ENCODE measurements at places on chromosomes 13 and 19.

DNA sequence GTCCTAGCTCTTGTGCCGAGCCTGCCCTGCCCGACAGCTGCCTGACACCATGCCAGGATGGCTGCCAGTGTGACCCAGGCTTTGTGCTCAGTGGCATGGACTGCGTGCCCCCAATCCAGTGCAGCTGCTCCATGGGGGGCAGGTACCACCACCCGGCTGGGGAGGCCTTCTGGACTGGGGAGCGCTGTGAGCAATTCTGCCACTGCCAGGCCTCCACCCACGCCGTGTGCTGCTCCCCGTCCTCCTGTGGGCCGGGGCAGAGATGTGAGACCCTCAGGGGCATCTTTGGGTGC lies 9.4 kb upstream of the FXYD3 start:
- no peak for DNase-seq

- DNase-seq = no peak
These were observed 27.6 kb upstream of the NEK3 start for GRCh38 chr13:52187029-52187423.

DNA sequence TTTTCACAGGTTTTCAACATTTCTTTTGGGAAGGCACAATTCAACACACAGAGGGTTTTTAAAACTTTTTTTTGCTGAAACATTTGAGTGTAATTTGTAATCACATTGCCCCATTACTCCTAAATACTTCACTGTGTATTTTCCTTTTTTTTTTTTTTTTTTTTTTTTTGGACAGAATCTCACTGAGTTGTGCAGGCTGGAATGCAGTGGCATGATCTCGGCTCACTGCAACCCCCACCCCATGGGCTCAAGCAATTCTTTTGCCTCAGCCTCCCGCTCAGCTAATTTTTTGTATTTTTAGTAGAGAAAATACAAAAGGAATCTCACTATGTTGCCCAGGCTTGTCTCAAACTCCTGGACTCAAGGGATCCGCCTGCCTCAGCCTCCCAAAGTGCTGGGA lies 14.8 kb upstream of the DNAJC15 start:
- DNase-seq = no peak

DNA sequence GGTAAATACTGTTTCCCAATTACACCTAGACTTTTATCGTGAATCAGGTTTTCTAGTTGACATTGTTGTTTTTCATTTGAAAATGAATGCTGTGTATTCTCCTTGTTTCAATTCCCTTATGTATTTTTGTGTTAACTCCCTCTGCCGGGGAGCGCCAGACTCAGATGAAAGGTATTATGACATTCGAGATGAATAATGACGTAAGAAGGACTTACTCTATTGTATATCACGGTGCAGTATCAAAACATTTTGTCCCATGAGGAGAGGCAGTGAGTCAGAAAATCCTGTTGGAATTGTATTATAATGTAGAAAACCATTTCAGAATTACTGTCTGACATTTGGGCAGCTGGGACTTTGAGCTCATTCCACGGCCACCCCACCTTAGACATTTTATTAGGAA lies 61.6 kb downstream of the LRCH1 start:
- no peak for DNase-seq

DNA sequence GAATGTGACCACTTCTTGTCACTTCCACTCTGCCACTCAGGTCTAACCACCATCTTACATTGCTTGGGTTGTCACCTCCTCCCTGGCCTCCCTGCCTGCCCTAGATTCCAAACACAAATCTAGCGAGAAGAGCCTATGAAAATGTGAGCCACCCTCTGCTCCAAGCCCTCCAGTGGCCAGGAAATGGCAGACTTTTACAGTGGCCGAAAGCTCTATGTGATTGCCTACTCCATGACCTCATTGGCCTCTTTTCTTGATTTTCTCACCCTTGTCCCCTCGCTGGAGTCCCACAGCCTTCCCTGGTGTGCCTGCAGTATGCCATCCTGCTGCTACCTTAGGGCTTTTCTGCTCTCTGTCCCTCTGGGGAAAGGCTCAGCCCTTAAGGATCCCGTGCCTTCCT lies 84.2 kb downstream of the LRCH1 start:
- no peak for DNase-seq

- DNase-seq = no peak
These were observed 437 bp downstream of the EPOR start for GRCh38 chr19:11383706-11384048.

- peak; percentile 51 for DNase-seq
These were observed 6.6 kb downstream of the EPS8L1 start for GRCh38 chr19:55082020-55082851.

DNA sequence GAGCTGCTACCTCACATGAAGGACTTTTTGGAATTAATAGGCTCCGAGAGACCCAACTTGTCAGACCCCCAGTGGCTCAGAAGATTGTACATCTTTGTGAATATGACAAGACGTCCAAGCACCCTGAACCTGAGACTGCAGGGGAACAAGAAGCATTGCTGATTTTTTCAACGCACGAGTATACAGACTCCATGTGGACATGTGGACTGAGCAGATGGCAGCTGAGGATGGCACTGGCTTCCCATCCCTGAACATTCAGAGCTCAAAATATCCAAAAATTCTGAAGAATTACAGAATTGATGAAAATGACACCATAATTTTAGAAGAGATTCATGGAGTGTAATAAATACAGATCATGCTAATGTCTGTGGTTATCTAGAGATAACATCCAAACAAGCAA lies 254.1 kb downstream of the MZT1 start:
- no peak for DNase-seq
